Smooth muscle cell of trachea (primary cell): ENCODE measurements at places on chromosomes 13 and 19. TPM values are rescaled to one million over a fixed set of nuclear protein-coding genes. Genes with fewer than 3 reads are reported as not detected.

CRYL1 gene
- total RNA-seq = 23.1 and 27.6 TPM in 2 replicates

CACNG7 gene
- 0.44 and 2.6 TPM in 2 replicates for total RNA-seq

SELENOV gene
- total RNA-seq = 0.33 TPM in 1 of 2 replicates, not detected in the other

SSC5D gene
- 14.4 and 47.6 TPM in 2 replicates for total RNA-seq

PEAK3 gene
- total RNA-seq = not detected in 2 replicates

ZNF793 gene
- total RNA-seq = 2.2 and 3.5 TPM in 2 replicates

CALR3 gene
- total RNA-seq = not detected in 2 replicates

SLC25A41 gene
- under 0.01 TPM in 1 of 2 replicates, not detected in the other for total RNA-seq

PRTN3 gene
- not detected in 2 replicates for total RNA-seq

ZNF578 gene
- total RNA-seq = 6.3 and 7.0 TPM in 2 replicates

DNAAF3 gene
- 0.33 and 0.87 TPM in 2 replicates for total RNA-seq

CAPS gene
- total RNA-seq = 4.9 and 6.0 TPM in 2 replicates

FAM32A gene
- 119 and 125 TPM in 2 replicates for total RNA-seq

DIS3 gene
- total RNA-seq = 33.7 and 47.4 TPM in 2 replicates

ZNF700 gene
- total RNA-seq = 7.3 and 15.6 TPM in 2 replicates

ADPRHL1 gene
- total RNA-seq = 1.0 and 5.8 TPM in 2 replicates

ZNF709 gene
- total RNA-seq = 3.5 and 4.1 TPM in 2 replicates
